Large intestine (tissue), 12 donors: ENCODE measurements at places on chromosomes 7 and 10.

DNA sequence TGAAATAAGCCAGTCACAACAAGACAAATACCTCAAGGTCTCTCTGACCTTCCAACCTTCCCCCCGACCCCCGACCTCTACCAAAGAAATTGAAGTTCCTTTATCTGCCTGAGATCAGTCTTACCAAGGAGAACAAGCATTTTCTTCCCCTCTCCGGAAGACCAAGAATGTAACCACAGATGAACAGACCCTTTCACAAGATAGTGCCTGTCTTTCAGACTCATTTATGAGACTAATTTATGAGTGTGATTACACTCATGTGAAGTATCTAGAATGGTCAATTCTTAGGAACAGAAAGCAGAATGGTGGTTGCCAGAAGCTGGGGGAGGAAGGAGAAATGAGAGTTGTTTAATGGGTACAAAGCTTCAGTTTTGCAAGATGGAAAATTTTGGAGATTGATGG lies 108.9 kb upstream of the MKLN1 start:
- no peaks in the 10 kb centered on the region for H3K4me1 ChIP-seq
- no peak for DNase-seq
- H3K4me3 ChIP-seq: no peak overlapping the region
- H3K27me3 ChIP-seq: no peaks in the 10 kb centered on the region
- no peaks in the 10 kb centered on the region for H3K36me3 ChIP-seq

DNA sequence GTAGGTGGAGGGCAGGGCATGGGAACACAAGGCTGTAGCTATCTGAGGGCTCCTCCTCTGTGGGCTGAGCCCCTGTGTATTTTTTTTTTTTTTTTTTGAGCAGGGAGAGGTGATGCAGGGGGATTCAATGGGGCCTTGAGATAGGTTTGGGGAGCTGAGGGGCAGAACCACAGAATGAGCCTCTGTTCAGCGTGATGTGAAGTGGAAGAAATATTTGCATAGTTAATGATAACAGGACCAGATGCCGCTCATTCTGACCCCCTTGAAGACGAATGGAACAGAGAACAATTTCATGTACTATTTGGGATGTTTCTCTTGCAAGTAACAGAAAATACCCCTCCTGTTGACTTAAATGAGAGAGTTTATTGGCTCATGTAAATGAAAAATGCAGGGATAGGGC lies 69.7 kb upstream of the EMX2 start:
- no peak overlapping the region for H3K27ac ChIP-seq
- DNase-seq: no peak
- peaks cover 7% of the 10 kb centered on the region for H3K27me3 ChIP-seq
- no peaks in the 10 kb centered on the region for H3K4me1 ChIP-seq

- no peaks in the 10 kb centered on the region for H3K4me1 ChIP-seq
- no peak for DNase-seq
- H3K4me3 ChIP-seq: no peak overlapping the region
- H3K27ac ChIP-seq: no peak overlapping the region
- peaks cover 5% of the 10 kb centered on the region for H3K36me3 ChIP-seq
Measured at GRCh38 chr7:91957823-91958222, 17.2 kb downstream of the AKAP9 start.

DNA sequence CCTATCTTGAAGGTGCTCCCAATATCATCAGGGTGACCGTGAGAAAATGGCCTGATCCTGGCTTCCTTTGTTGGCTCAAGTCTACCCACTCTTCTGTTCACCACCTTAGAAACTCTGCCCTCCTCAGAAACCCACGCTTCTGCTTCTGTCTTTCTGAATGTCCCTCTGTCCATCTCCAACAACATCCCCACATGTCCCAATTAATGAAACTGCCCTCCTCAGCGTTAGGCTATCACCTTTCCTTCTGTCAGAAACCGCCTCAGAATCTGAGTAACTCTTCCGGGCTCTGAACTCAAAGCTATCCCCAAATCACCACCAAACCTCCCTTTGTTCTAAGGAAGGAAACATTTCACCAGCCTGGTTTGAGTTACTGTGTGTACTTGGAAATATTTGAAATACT lies 315.8 kb upstream of the ZNF32 start:
- H3K4me1 ChIP-seq: no peaks in the 10 kb centered on the region
- H3K36me3 ChIP-seq: no peaks in the 10 kb centered on the region
- peaks cover 2% of the 10 kb centered on the region for H3K27me3 ChIP-seq
- no peak overlapping the region for H3K27ac ChIP-seq

- no peak overlapping the region for H3K27ac ChIP-seq
- no peaks in the 10 kb centered on the region for H3K36me3 ChIP-seq
Measured at GRCh38 chr10:111698711-111699110, 484.9 kb downstream of the GPAM start.

DNA sequence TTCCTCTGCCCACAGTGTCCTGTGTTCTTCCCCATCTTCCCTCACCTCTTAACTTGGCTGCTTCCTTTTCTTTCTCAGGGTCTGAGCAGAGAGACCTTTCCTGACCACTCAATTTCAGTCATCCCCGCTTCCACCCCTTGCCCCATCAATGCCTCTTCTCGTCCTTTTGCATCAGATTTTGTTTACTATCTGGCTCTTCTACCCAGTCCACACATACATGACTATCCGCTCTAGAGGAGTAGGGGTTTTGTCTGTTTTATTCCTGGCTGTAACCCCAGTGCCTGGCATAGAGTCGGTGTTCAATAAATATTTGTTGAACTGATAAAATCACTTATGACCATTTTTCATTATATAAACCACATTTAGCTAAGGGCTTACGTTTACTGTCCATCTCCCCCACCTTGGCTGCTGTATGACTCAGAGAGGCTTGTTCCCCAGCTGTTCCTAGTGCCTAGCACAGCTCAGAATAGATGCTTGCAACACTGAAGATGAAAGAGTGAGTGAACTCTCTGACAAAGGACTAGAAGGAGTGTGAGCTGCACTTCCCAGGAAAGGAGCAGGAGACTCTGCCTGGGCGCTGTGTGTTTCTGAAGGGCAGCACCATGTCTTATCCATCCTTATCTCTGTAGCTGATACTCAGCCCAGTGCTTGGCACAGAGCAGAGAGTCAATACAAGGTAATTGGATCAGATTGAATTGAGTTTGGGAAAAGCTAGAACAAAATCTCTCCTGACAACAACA lies 21.9 kb downstream of the ARID5B start:
- H3K36me3 ChIP-seq: peaks cover 2% of the 10 kb centered on the region
- no peak for DNase-seq
- no peak overlapping the region for H3K4me3 ChIP-seq
- no peak overlapping the region for H3K27ac ChIP-seq
- no peaks in the 10 kb centered on the region for H3K27me3 ChIP-seq
- H3K4me1 ChIP-seq: no peaks in the 10 kb centered on the region

GRCh38 chr10:28812384-28813372 lies 135.4 kb downstream of the BAMBI start:
- no peak overlapping the region for H3K27ac ChIP-seq
- peaks cover 9% of the 10 kb centered on the region for H3K4me1 ChIP-seq
- H3K27me3 ChIP-seq: no peaks in the 10 kb centered on the region
- no peak for DNase-seq
- H3K4me3 ChIP-seq: no peak overlapping the region

DNA sequence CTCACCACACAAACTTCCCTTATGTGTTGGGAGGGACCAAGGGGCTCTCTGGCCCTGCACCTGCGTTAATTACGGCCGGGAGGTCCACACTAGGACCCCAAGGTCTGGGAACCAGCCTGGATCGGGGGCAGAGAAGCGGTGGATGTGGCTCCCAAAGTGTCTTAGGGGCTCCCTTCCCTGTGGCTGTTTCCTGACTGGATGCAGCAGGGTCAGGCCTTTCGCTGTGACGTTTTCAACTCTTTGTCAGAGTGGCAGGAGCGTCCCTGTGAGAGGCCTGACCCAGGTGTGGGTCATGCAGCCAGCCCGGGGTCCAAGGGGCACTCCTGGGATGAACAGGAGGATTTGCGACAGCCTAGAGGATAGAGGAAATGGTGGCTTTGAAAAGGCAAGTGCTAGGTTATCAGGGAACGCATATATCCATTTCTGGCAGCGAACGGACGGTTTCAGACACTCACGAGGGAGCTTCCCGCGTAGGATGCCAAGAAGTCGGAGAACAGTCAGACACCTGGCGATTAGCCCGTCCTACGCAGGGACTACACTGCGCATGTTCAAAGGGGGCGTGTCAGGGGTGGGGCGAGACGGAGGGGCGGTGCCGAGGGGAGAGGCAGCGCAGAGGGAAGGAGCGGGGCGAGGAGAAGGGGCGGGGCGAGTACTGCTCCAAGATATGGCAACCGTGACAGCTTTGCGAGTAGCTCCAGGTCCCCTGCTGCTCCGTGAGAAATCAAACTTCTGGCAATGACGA lies 46.2 kb upstream of the ZNF716 start:
- no peaks in the 10 kb centered on the region for H3K4me1 ChIP-seq
- DNase-seq: no peak
- no peak overlapping the region for H3K4me3 ChIP-seq
- H3K36me3 ChIP-seq: no peaks in the 10 kb centered on the region
- no peak overlapping the region for H3K27ac ChIP-seq

DNA sequence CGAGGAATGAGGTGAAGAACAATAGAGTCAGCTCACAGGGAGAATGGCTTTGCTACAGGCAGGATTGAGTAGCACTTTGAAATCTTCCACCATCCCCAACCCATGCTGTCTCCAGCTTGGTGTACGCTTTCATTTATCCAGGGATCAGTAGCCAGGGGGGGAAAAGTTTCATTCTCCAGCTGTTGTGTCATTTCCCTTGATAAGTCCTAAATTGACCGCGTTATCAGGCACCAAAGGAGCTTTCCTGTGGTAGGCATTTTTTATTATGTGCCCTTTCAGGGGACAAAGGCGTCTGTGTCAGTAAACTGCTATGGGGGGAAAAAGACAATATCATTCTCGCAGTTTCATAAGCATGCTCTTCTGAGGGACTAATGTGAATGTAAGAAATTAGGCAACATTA lies 106.6 kb upstream of the YAE1 start:
- no peak for DNase-seq
- no peaks in the 10 kb centered on the region for H3K4me1 ChIP-seq
- no peak overlapping the region for H3K4me3 ChIP-seq
- H3K27me3 ChIP-seq: peaks cover 7% of the 10 kb centered on the region
- H3K36me3 ChIP-seq: no peaks in the 10 kb centered on the region
- no peak overlapping the region for H3K27ac ChIP-seq

GRCh38 chr7:47264021-47264651 lies 317.8 kb downstream of the TNS3 start:
- DNase-seq: no peak
- peaks cover 21% of the 10 kb centered on the region for H3K4me1 ChIP-seq
- H3K36me3 ChIP-seq: peaks cover 4% of the 10 kb centered on the region
- no peak overlapping the region for H3K4me3 ChIP-seq

- no peaks in the 10 kb centered on the region for H3K36me3 ChIP-seq
- H3K27ac ChIP-seq: no peak overlapping the region
- H3K4me1 ChIP-seq: peaks cover 10% of the 10 kb centered on the region
- no peak for DNase-seq
Measured at GRCh38 chr7:3168869-3169268, 125.2 kb upstream of the CARD11 start.

DNA sequence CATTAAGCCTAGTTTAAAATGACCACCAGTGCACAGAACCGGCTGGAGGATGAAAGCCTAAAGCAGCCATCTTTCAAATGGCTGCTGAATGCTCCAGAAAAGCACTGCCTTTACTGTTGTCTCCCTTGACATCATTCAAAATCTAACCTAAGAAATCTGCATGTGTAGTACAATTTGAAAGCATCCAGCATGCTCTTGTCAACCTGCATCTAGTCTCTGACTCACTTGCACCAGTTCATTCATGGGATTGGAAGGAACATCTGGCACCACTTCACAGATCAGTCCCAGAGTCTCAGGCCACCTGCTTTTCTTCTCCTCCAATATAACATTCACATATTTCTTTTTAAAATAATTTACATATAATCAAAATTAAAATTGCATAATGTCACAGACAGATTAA lies 76.2 kb downstream of the RNF133 start:
- DNase-seq: no peak
- no peaks in the 10 kb centered on the region for H3K4me1 ChIP-seq
- no peak overlapping the region for H3K27ac ChIP-seq
- no peak overlapping the region for H3K4me3 ChIP-seq
- no peaks in the 10 kb centered on the region for H3K36me3 ChIP-seq
